Heart left ventricle (tissue), 16 donors: ENCODE measurements at places on chromosomes 12 and 14. TPM values are rescaled to one million over a fixed set of nuclear protein-coding genes. Genes with fewer than 3 reads are reported as not detected.

DNA sequence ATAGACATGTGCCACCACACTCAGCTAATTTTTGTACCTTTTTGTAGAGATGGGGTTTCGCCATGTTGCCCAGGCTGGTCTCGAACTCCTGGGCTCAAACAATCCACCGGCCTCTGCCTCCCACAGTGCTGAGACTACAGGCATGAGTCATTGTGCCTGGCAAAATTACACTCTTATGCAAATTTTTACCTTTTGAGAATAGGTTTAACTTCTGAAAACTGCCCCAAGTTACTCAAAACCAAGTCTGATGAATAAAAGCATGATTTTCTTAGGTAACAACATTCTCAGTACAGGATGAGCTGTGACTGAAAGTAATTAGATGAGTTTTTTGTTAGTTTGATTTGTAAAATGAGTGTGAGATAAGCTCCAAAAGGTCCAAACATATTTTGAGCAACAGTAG lies 166.0 kb downstream of the RPS29 start:
- DNase-seq = no peak

DNA sequence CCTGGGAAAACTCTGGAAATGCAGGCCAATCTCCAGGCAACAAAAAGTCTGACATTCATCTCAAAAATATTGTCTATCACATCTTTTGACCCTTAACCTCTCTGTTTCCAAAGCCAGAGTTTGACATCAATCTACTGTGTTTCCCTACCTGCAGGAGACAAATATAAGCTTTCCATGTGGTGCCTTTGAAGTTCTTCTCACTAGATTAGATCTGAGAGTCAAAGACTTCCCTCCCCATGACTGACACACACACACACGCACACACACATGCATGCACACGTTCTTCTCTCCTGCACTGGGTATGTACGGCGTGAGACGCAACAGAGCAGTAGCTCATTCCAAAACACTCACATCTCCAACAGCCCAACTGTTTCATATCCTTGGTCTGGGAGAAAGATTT lies 8.1 kb upstream of the ITPR2 start:
- no peak for DNase-seq

- no peak for DNase-seq
Measured at GRCh38 chr14:72557671-72558070, 336.2 kb downstream of the DPF3 start.

DNA sequence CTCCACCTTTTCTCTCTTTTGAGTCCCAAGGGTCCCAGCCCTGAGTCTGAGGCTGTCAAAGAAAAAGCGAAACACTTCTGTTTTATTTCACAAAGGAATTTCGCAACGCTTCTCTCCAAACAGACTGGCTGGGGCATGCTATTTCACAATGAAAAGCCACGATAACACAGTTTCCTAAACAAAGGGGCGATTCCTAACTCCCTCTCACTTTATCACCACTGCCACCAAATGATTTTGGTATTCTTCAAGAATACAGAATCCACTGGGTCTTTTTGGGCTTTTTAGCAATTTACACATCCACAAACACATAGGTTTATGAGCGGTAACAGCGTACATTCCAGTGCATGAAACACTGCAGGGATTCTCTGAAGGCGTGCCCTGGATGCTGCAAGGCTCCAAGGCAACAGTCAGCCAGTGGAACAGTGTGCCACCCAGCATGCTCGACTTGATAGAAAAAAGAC lies 161.2 kb downstream of the DAD1 start:
- no peak for DNase-seq

GRCh38 chr12:109835827-109836226 lies 2.6 kb upstream of the TRPV4 start:
- DNase-seq = no peak

- DNase-seq = no peak
Measured at GRCh38 chr12:106239951-106240335, 7.9 kb downstream of the CKAP4 start.

GRCh38 chr12:89695830-89696229 lies 12.8 kb downstream of the ATP2B1 start:
- DNase-seq = no peak

DNA sequence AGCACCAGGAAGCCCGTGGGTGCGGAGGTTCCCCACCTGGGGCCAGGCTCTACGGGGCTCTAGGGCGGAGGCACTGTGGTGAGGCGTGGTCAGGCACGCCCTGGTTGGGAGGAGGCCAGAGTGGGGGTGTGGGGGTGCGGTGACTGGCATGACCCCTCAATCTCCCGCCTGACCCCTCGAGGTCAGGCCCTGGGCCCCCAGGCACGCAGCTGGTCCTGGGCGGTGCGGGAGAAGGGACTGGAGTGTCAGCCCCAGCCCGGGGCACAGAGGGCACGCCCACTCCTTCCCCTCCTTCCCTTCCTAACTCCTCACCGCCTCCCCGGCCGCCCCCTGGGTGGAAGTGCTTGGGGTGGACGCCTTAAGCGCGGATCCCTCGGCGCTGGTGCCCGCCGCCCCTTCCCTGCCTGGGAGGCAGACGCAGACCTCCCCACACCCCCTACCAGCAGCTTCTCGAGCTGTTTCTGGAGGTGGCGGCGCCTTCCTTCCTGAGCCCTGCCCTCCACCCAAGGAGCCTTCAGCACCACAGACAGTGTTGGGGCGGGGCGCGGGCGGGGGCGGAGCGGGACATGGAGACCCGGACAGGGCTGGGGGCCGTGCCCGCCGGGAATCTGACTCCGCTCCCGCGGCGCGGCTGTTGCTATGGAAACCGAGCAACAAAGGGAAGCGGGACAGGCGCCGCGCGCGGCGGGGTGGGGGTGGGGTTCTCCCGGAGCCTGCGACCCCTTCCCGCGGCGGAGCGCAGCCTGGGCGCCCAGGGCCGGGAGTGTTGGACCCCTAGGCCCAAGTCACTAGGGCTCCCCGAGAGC lies 741 bp upstream of the CRIP2 start:
- DNase-seq = peak; percentile 98

GRCh38 chr12:93109551-93110203 lies 180.6 kb upstream of the EEA1 start:
- DNase-seq = no peak

GRCh38 chr12:43884683-43885410 lies 49.0 kb downstream of the TMEM117 start:
- DNase-seq = no peak

GRCh38 chr12:65330331-65330730 lies 51.8 kb downstream of the MSRB3 start:
- no peak for DNase-seq

- no peak for DNase-seq
Measured at GRCh38 chr12:13293096-13293495, 96.6 kb downstream of the EMP1 start.

GRCh38 chr14:104159990-104160389 lies 21.6 kb downstream of the KIF26A start:
- no peak for DNase-seq

DNA sequence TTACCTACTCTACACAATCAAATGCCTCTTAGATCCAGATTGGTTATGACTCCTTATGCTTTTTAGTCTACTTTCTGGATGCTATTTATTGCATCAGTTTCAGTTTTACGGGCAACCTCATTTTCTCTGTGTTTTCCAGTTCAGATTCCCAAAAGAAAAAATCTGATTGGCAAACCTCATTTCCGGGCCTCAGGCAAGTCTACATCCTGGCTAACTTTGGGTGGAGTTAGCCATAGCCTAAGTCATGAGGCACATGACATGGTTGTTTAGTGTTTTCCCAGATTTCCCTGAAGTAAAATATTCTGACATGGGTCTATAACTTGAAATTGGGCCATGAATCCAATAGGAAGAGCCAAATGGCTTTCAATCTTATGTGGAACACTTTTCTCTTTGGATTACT lies 339.7 kb downstream of the NUAK1 start:
- no peak for DNase-seq

Gene SLC17A8
- polyA plus RNA-seq = not detected

Gene RBMS2
- polyA plus RNA-seq = 8.8 TPM

Gene PTCSC3
- not detected for polyA plus RNA-seq
